ENCODE measurements at places on chromosomes 11 and 22. TPM values are rescaled to one million over a fixed set of nuclear protein-coding genes. Genes with fewer than 3 reads are reported as not detected.

DNA sequence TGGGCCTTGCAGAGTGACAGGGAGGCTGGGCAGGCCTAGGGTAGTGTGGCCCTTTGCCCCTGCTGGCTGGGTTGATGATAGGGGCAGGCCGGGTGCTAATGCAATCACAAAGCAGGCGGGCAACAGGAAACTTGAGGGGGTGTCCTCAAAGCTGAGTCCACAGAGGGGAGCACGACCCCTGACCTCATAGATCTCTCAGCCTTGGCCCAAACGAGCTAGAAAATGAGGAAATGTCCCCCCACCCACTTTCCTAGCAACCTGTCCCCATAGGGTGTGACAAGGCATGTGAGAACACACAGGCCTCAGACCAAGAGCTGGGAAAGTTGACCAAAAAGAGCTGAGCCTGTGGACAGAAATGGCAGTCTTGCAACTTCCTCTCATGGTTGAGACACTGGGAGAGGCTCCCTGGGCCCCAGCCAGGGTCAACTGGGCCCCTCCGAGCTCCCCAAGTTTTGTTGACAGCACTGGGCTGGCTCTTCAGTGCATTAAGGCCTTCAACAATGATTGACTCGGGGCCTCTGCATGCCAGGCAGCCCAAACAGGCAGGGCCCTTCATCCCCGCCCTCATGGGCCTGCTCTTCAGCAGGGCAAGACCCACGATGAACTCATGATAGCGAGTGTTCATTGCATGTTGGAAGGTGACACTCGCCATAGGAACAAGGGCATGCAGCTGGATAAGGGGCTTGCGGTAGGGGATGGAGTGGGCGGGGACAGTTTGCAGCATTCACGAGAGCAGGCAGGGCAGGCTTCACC, 9.8 kb upstream of the SPI1 start:
- peaks cover 29% of the 10 kb centered on the region for H3K4me1 ChIP-seq
- H3K4me3 ChIP-seq: no peak overlapping the region
- no peak for DNase-seq
- no peaks in the 10 kb centered on the region for H3K36me3 ChIP-seq
- H3K27ac ChIP-seq: no peak overlapping the region

DNA sequence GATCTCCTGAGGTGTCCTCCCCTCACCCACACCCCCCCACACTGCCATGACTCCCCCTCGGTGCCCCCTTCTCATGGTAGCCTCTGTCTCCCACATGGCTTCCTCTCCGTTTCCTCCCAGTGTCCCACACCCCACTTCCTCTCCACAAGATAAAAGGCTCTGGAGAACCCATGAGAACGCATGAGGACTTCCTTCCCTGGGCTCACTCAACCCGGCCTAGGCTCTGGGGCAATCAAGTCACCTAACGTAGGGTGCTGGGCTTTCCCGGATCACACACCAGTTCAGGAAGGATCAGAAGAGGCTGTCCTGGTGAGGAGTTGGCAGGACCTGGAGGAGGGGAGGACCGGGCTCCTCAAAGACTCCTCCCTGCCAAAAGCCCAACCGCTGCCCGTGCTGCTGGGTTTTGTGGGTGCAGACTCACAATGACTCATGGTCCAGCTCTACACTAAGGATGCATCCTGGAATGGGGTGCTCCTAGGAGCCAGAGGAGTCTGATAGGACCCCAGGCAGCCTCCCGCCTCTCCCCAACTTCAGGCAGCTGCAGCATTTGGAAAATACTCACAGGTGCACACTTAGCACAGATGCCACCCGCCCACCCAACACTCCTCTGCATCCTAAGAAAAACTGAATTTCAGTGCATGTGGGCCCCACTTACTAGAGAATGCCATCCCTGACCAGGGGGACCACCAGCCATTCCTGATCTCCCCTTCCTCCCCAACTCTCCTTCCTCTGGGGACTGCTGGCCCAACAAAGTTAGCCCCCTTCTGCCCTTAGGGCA, 21.0 kb downstream of the SLC22A12 start:
- H3K27me3 ChIP-seq: no peaks in the 10 kb centered on the region
- DNase-seq: no peak
- H3K4me3 ChIP-seq: peak overlapping the region; percentile 36
- H3K36me3 ChIP-seq: no peaks in the 10 kb centered on the region

GRCh38 chr22:38657045-38657909, 839 bp downstream of the CBY1 start:
- H3K4me3 ChIP-seq: peak overlapping the region; percentile 95
- peak overlapping the region; percentile 99 for H3K27ac ChIP-seq
- no peak for DNase-seq
- no peaks in the 10 kb centered on the region for H3K27me3 ChIP-seq

DNA sequence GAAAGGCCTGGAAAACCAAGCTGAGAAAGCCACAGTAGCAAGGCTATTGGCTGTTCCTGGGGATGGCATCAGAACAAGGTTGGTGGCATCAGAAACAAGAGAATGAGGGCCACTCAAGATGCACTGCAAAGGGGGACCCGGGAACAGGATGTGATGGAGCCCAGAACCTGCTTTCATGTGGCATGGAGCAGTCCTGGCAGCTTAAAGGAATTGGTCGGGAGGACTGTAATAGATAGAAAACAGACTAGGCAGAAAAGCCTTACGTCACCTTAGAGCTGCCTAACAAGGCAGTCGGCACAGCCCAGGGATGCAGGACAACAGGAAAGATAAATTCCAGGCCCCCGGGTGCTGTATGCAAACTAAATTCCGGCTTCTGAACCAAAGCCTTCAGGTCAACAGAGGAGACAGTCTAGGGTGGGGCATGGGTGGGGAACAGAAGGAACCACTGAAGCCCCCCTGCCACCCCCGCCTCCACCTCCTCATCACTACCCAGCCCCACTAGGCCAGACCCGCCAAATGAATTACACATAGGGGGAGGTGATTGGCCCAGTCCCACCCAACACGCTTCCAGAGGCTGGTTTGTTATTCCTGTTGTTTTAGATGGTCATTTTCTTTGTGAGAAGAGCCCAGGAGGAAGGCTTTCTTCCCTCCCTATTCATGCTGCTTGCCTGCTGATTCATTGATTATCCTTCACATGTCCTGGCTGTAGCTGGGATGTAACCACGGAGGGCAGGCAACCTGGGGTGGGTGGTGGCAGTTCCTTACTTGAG, 25.7 kb upstream of the LRRC55 start:
- no peak overlapping the region for H3K27ac ChIP-seq
- no peak overlapping the region for H3K4me3 ChIP-seq

DNA sequence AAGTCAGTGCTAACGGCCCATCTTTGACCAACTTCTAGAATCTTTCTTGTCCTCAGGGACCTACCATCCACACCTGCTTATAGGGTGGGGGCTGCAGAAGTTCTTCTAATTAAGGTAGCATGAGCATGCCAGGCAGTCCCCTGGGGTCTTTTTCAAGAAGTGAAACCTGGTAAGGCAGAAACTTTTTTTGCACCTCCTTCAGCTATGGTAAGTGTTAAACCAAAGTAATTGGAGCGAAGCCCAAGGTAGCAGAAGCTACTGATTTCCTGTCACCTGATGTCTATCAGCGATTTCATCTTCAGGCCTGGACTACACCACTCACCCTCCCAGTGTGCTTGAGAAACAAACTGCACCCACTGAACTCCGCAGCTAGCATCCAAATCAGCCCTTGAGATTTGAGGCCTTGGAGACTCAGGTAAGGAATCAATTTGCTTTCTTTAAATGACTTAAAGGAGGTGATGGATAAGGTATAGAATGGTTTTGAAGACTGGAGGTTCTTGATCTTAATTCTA, at the start of gene MS4A1:
TSS of gene MS4A1 (plus strand) at position 317 of the 512 bp plus-strand sequence. CDS start 6,528 bp downstream, outside the sequence.
- no peak within 1 kb of the TSS for H3K27ac ChIP-seq
- no peak for DNase-seq
- peaks cover 6% of the 10 kb centered on the region for H3K27me3 ChIP-seq
- H3K36me3 ChIP-seq: no peaks in the 10 kb centered on the region
- no peak within 1 kb of the TSS for H3K4me3 ChIP-seq
- no peaks in the 10 kb centered on the region for H3K4me1 ChIP-seq

DNA sequence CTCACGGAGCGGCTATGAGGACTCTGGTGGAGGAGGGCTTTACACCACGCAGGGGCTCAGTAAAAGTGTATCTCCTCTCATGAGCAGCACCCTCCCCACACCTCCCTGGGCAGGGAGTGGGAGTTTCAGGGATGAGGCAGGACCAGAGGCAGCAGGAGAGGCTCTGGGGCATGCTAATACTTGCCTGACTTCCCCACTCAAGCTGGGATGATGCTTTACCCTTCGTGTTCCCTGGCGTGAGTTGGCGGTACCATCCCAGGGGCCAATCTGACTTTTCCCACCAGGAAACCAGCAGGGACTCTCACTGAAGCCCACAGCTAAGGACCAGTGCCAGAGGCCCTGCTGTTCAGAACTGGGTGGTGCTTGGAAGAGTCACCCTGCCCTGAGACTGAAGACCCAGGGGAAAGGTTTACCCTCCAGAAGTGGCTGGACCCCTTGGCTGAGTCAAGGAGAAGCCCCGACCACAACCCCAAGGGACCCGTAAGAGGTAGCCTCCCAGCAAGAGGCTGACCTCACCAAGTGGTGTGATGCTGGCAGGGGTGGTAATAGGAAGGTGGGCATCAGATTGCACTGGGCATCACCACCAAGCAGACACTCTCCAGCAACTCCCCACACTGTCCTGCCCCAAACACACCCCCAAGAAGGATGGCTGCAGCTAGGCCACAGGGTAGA, 65.6 kb downstream of the THAP12 start:
- no peak overlapping the region for H3K27ac ChIP-seq
- peaks cover 8% of the 10 kb centered on the region for H3K27me3 ChIP-seq

- H3K27ac ChIP-seq: no peak overlapping the region
- no peaks in the 10 kb centered on the region for H3K4me1 ChIP-seq
- H3K36me3 ChIP-seq: no peaks in the 10 kb centered on the region
These were observed 70.4 kb upstream of the ARHGAP20 start for GRCh38 chr11:110782616-110783015.

DNA sequence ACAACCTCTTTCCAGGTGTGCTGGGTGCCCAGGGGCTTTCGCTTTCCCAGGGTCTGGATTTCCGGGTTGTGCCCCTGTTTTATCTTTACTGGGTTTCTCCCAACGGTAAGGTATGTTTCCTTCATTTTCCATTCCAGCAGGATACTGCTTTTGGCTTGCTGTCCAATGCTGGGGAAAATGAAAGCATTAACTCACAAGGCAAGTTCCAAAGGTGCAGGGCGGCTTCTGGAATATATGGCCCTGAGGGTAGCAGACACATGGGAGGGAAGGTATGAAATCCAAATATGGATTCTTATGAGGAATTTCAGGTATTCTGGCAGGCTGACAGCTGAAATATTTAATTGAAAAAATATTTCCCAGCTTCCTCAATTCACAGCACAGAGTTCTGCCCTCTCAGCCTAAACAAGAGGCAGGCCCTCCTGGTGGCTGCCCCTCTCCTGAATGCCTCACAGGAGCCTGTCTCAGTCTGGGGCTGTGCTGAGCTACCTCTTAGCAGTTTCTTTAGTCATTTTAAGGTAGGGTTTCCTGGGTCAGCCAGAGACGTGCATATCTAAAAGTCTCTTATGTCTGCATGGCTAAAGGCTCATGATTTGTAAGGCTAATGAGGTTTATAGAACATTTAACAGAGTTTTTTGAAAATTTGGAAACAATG, 318.6 kb upstream of the B3GAT1 start:
- H3K4me3 ChIP-seq: no peak overlapping the region
- no peak for DNase-seq
- peaks cover 20% of the 10 kb centered on the region for H3K27me3 ChIP-seq
- H3K36me3 ChIP-seq: no peaks in the 10 kb centered on the region
- peaks cover 7% of the 10 kb centered on the region for H3K4me1 ChIP-seq

DNA sequence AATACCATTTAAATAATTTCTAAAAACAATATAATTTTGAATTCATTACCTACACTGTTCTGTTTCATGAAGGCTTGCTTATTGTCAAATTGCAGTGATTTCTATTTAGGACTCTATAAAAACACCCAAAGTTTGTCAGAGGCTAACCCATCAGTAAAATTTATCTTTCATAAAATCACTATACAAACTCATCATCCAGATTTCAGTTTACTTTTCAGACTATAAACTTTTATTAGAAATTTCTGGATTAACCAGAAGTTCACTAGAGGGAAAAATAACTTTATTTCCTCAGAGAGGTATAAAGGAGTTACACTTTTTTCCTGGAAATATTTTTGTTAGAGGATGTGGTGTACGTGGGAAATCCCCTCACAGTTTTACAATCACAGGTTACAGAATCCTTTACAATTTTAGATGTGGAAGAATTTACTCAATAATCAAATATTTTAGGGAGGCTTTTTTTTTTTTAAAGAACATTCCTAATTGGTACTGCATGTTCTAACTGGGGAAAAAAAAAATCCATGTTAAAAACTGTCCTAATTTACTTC, 176.7 kb downstream of the SWAP70 start:
- no peaks in the 10 kb centered on the region for H3K27me3 ChIP-seq
- H3K27ac ChIP-seq: peak overlapping the region; percentile 84
- H3K4me3 ChIP-seq: peak overlapping the region; percentile 55
- H3K4me1 ChIP-seq: peaks cover 35% of the 10 kb centered on the region

DNA sequence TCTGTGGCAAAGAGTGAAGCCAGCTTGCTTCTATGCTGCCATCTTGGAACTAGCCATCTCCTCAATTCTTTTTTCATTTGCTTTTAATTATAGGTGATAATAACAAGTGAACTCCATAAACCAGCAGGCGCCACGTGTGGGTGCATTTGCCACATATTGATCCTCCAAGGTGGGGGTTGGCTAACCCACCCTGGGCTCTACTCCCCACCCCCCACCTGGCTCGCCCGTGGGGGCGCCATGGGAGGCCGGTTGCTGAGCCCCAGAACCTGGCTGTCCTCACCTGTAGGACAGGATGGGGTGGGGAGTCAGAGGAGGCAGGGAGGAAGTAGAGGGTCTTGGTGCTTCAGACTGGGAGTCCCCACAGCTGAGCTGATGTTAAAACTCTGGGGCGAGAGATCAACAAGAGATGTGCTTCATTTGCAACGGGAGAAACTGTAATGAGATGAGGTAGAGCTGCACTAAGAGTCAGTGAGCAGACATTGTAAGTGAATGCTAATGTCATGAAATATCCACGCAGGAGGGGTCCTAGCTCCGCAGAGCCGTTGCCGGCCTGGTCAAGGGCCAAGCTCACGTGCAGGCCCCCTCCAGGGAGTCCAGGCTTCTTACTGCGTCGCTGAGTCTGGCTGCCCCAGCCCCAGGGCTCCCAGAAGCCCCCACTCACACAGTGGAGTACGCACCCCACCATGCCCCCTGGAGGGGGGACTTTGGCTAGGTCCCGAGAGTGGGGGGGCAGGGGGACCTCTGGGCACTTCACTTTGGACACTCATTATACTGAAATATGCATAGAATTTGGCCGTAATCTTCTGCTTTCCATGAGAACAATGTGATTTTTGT, 59.4 kb downstream of the BRD1 start:
- peaks cover 12% of the 10 kb centered on the region for H3K36me3 ChIP-seq
- peak overlapping the region; percentile 18 for H3K27ac ChIP-seq
- H3K4me3 ChIP-seq: no peak overlapping the region
- no peak for DNase-seq
- H3K4me1 ChIP-seq: peaks cover 11% of the 10 kb centered on the region
- no peaks in the 10 kb centered on the region for H3K27me3 ChIP-seq

Gene PRR33
- total RNA-seq: not detected

Gene SLC22A12
- not detected for total RNA-seq

Gene FOLR1
- not detected for total RNA-seq

Gene HSCB
- 11.7 TPM for total RNA-seq

Gene AQP11
- 1.2 TPM for total RNA-seq

All from naive thymus-derived CD8-positive, alpha-beta T cell (primary cell).